Mammary microvascular endothelial cell (primary cell): ENCODE measurements at places on chromosomes 7 and 10. TPM values are rescaled to one million over a fixed set of nuclear protein-coding genes. Genes with fewer than 3 reads are reported as not detected.

Gene SPDYE16
- total RNA-seq: 0.07 TPM in 1 of 2 replicates, not detected in the other

Gene RUFY2
- 11.9 and 12.2 TPM in 2 replicates for total RNA-seq

Gene HTR5A
- total RNA-seq: not detected in 2 replicates

Gene GNAT3
- not detected in 2 replicates for total RNA-seq

Gene PDGFA
- 61.4 and 87.3 TPM in 2 replicates for total RNA-seq

Gene ST8SIA6
- total RNA-seq: not detected in 2 replicates

Gene MSMB
- not detected in 2 replicates for total RNA-seq
